ENCODE measurements at places on chromosomes 12 and 14.

DNA sequence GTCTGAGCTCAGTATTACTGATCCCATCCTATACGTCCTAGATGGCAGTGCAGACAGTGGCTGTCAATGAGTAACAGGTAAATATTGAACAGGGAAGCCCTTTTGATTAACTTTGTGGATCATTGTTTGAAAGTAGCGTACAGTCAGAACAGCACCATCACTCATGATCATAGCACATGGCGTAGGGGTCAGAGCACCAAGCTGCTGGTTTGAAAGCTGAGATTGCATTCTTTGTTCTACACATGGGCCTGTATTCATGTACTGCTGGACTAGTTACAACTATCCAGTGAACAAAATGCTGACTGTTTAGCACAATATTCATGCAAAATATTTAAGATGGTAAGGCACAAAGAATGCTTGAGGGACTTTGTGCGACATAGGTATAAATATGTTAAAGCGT is 131.8 kb downstream of the NPAS3 start:
- no peak for DNase-seq

DNA sequence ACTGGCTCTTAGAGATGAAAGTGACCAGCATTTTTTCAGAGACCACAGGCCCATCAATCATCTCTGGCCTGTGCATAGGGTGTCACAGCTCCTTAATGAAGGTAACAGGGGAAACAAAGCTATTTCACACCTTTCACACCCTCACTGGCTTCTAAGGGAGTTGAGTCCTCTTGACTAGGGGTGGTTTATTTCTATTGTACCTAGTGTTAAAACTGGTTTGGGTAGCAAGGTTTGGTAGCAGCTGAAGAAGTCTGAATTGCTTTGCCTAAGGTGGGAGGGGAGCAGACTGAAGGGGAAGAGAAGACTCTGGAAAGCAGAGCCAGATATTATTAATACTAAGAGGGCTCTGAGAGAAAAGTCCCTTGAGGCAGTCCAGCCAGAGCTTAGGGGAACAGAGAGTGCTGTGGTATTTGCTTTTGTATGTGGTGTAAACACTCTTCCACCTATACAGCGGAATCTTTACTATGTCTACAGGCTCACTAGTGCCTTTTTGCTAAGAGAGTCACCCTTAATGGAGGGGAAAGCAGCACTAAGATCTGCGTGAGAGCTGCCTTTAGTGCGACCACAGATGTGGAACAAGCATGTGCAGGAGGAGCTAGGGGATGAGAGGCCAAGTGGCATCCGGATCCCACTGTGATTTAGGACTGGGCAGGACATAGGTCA is 95.8 kb downstream of the STXBP6 start:
- no peak for DNase-seq

- no peak for DNase-seq
Measured at GRCh38 chr12:13084898-13085640, 18.4 kb downstream of the GSG1 start.

GRCh38 chr12:76341436-76342030 is 6.7 kb downstream of the BBS10 start:
- no peak for DNase-seq

GRCh38 chr12:103986829-103987228 is 21.2 kb downstream of the TDG start:
- DNase-seq: no peak

- DNase-seq: no peak
Measured at GRCh38 chr12:53603196-53603595, 23.0 kb downstream of the ATF7 start.
